Activated T-helper 1 cell treated with anti-CD3 and anti-CD28 coated beads, Interleukin-12 subunit alpha, Interleukin-12 subunit beta, Interleukin-2, Interleukin-4 antibody, amounts not matched to agents 30 ng/mL and 10 ng/mL and 1 ng/mL, durations not matched to agents 14 hours and 24 hours and 36 hours (primary cell): ENCODE measurements at places on chromosomes 13 and 19. TPM values are rescaled to one million over a fixed set of nuclear protein-coding genes. Genes with fewer than 3 reads are reported as not detected.

- DNase-seq = no peak
Measured at GRCh38 chr13:82947191-82947621, 935.1 kb downstream of the SLITRK1 start.

The A1BG gene
- total RNA-seq = 7.1 and 7.7 TPM in 2 replicates

GRCh38 chr13:33999811-34000605 lies 182.1 kb downstream of the RFC3 start:
- no peak for DNase-seq

The PGLYRP2 gene
- total RNA-seq = 0.07 TPM in 1 of 2 replicates, not detected in the other

The TLE6 gene
- 0.57 and 0.83 TPM in 2 replicates for total RNA-seq
